ENCODE measurements at places on chromosomes 2 and 18.

DNA sequence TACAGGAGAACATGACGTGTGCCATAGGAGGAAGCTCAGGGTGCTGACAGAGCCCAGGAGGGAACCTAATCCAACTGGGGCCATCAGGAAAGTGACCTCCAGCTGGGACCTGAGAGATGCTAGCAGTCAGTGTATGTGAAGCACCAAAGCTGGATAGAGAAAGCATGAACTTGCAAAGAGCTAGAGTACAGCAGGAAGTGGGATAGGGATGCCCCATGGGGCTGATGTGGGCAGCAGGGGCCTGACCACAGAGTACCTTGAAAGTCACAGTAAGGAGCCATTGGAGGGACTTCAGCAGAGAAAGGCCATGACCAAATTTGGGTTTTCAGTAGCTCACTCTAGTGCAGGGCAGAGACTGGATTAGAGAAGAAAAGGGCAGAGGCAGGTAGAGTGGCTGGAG is 91.6 kb upstream of the TTC39C start:
- DNase-seq: no peak

DNA sequence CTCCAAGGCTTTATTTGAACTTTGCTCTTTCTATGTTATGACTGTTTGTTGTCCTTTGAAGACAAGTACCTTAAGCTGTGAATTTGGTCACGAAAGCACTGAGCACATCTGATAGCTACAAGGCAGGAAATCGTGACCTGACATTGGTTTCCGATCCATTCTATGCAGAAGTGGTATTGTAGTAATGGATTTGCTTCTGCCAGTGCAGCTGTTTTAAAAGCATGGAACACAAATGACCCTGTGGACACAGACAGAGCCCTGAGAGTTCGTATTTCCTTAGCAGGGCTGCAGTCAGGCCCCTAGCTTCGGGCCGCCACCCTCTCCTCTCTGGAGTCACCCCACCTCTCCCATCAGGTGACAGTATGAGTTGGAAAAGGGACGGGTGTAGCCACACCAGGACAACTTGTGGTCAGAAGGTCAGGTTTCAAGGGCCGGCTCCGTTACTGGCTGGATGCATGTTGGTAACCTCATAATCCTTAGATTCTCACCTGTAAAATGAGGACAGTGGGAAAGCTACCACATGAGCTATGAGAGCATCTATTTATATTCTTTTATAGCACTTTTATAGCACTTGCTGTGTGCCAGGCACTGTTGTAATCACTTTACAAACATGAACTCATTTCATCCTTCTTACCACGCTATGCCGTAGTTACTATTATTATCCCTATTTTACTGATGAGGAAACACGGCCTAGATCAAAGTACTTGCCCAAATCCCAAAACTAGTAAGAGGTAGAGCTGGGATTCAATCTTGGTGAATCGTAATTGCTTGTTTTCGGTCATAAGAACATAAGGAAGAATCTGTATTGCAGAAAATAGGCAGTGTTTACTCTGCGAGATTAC is 70.2 kb downstream of the SPATS2L start:
- DNase-seq: no peak

DNA sequence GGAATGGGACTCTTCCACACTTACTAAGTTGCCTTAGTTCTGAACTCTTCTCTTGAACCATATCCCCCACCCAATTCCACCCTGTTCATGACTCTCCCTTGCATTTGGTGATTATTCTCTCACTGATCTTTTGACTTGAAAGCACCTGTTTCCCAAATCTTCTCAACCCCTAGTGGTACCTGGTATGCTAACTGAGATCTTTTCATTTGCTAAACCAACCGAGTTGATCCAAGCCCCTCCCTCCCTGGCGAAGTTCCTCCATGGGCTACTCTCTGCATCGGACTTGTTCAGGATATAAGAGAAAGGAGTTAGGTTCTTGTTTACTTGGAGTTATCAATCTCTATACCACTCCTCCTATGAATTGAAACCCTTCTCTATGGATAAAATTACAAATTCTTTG is 593.5 kb downstream of the BCL11A start:
- DNase-seq: no peak

GRCh38 chr2:239275044-239275685 is 125.7 kb downstream of the HDAC4 start:
- peak; percentile 77 for DNase-seq

DNA sequence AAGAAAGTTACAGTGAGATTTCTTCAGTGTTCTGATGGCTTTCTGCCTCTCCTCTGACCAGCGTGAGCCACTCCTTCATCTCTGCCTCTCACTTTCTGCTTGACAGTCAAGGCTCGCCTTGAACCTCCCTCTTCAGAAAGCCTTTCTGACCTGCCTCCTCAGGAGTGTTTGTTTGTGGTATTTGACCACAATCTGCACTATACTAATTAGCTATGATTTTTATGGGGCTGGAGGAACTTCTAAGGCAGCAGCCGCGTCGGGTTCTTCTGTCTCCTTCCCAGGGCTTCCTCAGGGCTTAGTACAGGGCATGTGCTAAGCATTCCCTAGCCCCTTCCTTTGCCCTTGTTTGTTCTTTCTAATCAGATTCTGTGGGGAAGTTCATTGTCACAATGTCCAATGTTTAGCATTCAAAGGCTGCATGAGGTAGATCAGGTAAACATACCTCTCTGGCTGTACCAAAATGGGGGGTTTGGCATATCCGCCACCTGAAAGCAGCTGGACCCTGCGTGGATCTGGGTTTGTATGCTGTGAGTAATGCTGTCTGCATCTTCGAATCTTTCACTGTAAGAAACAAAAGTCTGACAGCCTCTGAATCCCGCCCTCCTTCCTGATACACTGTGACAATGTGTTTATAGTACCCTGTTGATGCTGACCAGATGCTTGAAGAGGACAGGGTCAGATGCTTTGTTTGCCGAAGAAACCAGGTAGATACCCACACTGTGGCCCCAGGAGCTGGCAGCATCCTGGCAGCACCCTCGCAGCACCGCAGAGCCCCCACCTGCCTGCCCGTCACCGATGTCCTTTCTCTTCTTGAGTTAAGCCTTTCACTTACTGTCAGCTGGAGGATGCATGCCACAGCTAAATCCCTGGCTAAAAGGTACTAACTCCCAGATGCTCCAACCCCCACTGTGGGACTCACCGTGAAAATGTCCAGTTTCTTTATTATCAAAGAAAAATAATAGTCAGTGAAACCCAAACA is 260.8 kb upstream of the HDAC4 start:
- DNase-seq: no peak

GRCh38 chr2:203841654-203842053 is 25.9 kb upstream of the CTLA4 start:
- DNase-seq: no peak

DNA sequence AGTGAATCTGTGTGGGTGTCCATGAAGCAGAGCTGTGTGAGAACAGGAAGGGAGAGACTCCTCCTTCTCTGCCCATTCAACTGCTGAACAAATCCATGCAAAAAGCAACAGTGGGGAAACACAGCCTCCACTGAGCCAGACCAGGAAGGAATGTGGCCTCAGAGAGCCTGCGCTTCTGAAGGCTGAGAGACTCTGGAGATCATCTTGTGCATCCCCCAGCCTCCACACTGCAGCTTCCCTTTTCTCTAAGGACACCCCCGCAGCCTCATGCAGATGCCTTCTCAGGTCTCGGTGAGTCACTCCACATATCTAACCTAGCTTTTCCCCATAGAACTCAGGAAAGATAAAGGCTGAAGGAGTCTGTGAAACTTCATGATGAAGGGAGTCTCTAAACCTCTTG is 402.9 kb downstream of the TNS1 start:
- DNase-seq: no peak

GRCh38 chr2:437756-438393 is 150.0 kb upstream of the ALKAL2 start:
- DNase-seq: peak; percentile 24

GRCh38 chr2:180319586-180320405 is 312.7 kb upstream of the CWC22 start:
- DNase-seq: no peak

DNA sequence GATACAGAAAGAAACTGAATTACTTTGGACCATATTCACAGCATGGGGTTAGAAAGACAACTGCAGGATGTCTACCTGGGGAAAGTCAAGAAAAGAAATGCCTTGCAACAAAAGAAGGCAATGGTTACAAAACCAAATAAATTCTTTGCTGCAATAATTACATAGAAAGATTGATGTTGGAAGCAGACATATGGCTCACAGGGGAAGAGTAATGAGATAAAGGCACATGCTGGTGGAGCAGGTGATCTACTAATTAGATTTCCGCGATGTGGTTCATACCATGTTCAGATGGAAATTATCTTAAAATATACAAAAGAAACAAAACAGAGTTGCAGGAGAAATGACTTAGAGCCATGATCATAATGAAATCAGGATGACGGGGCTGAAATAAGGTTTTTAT is 718.8 kb upstream of the PKDCC start:
- DNase-seq: no peak

GRCh38 chr2:112846031-112846430 is 9.5 kb upstream of the IL1B start:
- DNase-seq: no peak

DNA sequence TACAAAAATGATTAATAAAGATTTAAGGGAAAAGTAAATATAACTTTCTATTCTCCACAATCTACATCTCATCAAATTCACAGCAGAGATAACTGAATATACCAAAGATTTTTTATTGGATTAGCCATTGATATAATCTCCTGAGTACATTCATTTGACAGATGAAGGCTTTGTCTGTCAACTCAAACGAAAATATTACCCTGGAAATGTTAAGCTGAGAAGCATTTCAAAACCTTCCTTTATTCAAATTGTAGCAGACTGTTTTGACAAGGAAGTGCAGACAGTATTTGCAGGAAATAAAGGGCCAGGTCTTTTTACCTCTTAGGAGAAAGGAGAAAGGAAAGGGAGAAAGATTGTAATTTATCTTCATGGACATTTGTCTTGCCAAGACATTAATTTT is 473.5 kb downstream of the TMEM182 start:
- DNase-seq: no peak

DNA sequence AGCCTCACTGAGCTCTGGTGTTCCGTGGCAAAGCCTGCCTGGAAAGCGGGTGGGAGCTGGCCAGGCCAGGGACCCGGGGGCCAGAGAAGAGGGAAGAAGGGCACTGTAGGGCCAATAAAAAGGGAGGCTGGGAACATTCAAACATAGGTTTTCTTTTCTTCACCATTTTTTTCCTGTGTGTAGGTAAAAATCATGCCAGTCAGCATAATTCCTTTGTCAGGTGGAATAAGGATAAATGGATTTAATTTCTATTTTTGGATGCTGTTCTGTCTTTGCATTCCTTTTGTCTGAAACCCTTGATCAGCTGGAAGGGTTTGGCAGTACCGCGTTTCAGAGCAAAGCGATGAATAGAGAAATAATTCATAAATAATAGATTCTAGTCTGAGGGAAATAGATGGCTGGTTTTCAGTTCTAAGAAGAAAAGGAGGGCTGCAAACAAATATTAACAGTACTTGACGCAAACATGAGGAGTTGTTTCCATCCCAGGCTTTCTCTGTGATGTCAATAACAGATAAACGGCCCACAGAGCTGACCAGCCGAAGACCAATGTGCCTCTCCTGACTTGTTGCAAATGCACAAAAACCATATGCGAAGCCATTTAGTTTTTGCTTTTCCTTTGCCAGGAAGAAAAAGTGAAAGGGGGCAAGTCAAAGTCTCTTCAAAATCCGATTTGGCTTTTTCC is 384.4 kb downstream of the TSN start:
- no peak for DNase-seq

DNA sequence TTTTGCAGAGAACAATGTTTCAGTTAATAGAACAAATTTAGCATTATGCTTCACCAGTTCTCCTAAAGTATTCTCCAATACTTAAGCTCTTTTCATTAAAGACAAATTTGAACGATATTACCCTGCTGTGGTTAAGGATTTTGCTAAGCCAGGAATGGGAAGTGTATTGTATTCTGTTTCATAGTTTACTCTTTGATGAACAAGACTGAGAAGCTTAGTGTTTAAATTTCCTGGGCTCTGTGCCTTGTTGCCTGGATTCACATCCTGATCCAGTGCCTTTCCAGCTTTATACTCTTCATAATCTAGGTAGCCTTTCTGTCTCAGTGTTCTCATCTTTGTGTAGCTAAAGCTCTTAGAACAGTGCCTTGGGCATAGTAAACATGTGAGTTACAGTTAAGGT is 58.6 kb upstream of the GLS start:
- DNase-seq: no peak

- DNase-seq: no peak
These were observed 93.8 kb upstream of the SKOR2 start for GRCh38 chr18:47345291-47345690.

DNA sequence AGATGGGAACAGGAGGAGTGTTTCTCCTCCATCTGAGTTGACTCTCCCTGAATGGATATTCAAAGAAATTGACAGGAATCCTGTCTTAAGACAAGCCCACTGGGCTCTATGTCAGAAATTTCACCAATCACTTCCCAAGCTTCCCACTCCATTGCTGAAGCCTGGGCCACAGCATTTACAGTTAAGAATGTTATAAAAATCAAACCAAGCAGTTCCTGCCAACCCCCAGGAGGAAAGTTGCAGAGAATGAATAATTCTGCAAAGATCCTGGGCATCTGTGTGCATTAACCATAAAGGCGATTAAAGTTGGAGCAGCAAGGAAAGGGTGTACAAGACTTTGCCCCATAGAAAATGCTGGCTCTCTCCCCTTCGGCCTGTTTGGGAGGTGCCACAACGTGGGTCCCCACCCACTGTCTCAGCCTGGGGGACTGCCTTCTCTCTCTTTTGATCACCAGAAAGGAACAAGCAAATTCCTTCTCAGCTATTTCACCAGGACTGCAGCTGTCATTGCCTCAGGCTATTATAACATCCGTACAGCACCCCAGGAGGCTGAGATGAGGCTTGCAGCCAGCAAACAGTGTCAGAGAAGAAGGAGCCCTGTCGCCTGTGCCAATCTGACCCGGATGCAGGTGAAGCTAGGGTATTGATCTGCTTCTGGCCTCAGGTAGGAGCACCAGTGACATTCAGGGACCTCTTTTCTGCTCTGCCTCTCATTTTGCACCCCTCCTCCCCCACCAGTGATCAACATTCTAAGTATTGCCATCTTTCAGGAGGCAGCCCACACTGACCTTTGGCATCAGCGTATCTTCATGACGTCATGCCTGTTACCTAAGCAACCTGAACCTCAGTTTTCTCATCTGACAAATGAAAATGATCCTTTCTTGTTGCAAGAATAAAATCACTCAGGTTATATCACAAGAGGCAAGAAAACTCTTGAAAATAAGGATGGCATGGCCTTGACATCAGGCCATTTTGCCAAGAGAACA is 219.0 kb downstream of the SH3BP4 start:
- DNase-seq: no peak

GRCh38 chr2:143282684-143283083 is 153.5 kb downstream of the ARHGAP15 start:
- DNase-seq: no peak

DNA sequence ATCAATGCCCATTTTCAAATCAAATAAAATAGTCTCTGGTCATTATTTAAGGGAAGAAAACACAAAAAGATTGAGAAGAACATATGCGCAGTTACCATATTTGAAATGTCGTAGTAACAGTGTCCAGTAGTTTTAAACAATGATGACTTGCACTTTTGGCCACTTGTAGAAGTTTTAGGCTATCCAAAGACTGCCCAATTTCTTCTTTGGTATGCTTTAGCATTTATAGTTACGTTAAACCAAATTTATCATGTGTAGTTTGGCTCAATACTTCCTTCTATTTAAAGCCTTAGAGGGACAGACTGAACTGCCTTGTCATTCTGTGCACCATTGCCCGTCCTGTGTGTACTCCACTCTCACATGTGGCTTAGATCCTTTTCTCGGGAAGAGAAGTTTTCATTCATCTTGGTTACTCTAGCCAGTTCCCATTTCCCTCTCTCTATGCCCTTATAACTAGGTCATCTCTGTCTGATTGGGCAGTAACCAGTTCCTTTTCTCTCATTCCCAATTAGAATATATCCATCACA is 84.8 kb upstream of the TTN start:
- DNase-seq: no peak

GRCh38 chr2:88764141-88764849 is 72.8 kb downstream of the RPIA start:
- DNase-seq: no peak
